LNCaP clone FGC (cell line): ENCODE measurements at places on chromosomes 5 and 9.

GRCh38 chr5:26872337-26872736, 166.0 kb downstream of the CDH9 start:
- DNase-seq, result no peak

DNA sequence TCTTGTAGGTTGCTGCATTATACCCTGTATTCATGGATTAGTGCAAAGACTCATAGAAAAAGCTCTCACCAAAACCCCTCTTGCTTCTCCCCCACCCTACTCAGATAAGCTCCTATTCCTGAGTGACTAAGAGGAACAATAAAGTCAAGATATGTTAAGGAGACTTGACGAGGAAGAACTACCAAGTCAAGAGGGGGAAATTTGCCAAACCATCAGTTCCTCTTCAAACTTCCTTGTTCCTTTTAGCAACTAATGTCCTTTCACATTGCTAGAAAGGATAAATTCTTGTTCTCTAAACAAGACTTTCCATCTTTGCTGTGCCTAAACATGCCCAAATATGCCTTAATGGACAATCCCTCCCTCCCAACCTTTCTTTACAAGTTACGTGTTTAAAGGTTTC, 27.0 kb downstream of the CNOT8 start:
- no peak for DNase-seq

GRCh38 chr5:1310118-1310517, 15.2 kb upstream of the TERT start:
- no peak for DNase-seq

- no peak for DNase-seq
Measured at GRCh38 chr5:55692106-55692417, 20.1 kb downstream of the SLC38A9 start.

DNA sequence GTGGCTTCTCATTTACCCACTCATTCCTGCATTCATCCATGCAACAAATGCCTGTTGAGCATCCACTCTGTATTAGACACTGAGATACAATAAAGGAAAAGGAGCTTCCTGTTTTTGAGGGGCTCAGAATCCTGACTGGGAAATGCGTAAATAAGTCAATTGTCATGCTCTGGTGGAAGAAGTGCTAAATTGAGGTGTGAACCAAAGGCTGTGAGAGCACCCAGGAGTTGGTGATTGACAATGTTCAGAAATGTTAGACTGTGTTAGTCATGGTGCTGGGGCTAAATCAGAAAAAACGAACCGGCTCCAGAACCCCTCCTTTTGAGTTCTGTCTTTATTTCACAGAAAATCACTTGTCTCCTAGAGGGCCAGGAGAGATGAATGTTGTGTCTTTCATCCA, 558.6 kb upstream of the SGCD start:
- no peak for DNase-seq

GRCh38 chr5:170751631-170752030, 31.9 kb upstream of the GABRP start:
- DNase-seq, result no peak

DNA sequence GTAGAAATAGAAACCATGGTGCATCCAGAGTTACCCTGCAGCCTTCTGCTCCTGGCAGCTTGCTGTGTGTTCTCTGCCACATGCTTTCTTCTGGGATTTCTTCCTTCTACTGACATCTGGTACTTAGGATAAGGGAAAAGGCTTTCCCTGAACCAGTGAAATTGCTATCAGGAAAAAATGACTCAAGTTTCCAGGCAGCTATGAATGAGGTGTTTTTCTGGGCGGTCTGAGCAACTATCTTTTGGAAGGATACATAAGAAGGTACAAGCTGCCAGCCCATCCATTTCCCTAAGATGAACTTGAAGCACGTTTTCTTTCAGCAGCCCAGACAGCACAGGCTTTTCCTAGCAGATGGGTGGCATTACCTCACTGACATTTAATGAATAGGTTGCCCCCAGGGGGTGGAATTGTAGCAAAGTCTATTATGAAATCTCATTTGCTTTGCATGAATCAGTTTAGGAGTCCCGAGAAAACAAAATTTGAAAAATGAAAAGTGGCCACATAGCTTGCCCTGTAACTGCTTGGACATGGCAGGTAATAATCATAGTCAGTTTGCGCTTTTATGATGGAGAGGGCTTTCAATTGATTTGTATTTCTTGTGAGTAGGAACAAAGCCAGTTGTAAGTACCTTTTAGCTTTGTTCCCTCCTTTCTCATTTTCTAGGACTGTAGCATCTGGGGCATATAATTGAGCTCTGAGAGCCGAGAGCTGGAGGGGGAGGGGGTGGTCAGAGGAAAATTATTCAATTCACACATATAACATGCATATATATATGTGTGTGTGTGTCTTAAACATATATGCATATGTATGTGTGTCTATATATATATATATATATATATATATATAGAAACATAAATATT, 108.5 kb downstream of the C9orf152 start:
- no peak for DNase-seq

DNA sequence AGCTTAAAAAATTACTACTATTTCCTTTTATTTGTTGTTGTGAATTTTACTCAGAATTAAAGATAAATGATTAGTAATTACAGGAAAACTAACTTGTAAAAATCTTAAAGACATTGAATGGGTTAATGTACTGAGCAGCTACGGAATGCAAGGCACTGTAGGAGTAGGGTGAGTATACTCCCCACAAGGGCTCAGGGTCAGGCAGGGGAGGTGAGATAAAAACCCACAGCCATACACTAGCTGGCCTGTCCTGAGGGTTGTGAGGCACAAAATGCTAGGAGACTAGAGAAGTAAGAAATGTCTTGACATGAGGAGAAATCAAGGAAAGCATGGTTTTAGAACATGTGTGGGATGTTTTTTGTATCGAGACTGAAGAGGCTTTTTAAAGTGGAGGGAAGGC, 13.4 kb downstream of the ZBED3 start:
- DNase-seq, result no peak

GRCh38 chr5:126995039-126995438, 35.3 kb downstream of the MARCHF3 start:
- no peak for DNase-seq

DNA sequence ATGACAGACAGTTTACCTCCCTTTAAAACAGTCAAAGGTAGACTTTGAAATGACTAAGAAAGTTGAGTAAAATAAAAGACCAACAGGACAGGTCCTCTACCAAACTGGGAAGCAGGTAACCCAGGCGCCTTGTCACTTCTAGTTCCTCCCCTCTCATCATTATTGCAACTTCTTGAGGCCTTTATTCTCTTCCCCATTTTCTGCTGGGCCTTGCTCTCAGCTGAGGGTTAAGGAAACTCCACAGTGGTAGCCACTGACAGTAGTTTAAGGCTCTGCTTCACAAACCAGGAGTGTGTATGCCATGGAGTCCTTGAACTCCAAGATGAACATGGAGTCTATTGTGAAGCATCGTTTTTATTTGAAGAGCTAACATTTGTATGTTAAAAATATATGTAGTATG, 36.9 kb upstream of the TCERG1 start:
- DNase-seq, result no peak

- DNase-seq, result no peak
Measured at GRCh38 chr5:111945535-111945934, 188.5 kb upstream of the NREP start.

DNA sequence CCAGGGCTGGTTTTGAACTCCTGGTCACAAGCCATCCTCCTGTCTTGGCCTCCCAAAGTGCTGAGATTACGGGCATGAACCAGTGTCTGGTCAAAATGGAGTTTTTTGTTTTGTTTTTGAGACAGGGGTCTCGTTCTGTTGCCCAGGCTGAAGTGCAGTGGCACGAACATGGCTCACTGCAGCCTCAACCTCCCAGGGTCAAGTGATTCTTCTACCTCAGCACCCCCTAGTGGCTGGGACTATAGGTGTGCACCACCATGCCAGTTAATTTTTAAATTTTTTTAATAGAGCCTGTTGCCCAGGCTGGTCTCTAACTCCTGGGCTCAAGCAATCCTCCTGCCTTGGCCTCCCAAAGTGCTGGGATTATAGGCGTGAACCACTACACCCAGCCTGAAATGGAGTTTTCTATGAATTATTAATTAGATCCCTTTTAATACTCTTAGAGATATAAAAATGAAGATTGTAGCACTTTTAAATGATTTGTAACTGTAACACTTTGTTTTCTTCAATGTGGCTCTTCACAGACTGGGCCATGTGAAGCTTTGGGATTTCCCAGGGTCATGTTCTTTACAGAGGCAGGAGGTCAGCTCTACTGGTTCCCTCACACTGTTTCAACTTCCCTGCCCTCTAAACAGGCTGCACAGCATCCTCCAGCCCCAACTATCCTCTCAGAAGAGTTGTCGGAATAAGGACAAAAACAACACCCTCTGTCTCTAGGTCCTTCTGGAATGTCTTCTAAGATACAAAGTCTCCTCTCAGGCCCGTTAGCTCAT, 32.7 kb upstream of the SPARC start:
- DNase-seq, result no peak

- no peak for DNase-seq
Measured at GRCh38 chr5:98774192-98775033, 950 bp downstream of the RGMB start.

DNA sequence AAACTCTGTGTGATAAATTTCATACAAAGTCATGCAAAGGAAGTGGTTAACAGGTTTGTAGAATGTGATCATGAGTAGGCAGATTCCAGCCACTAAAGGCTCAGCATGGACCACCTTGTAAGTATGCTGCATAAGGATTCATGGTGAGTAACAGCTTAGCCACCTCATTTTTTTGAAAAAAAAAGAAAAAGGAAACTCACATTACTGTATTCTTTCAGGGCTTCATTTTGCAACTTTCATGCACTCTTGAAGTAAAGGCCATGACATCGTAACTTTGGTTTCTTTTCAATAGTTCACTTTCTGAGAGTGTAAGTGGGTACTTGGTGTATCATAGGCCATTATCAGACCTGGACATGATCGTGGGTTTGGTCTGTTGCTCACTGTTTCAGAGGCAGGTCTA, 175.1 kb downstream of the PCSK1 start:
- DNase-seq, result no peak

- no peak for DNase-seq
Measured at GRCh38 chr5:77935506-77936364, 159.6 kb upstream of the TBCA start.

DNA sequence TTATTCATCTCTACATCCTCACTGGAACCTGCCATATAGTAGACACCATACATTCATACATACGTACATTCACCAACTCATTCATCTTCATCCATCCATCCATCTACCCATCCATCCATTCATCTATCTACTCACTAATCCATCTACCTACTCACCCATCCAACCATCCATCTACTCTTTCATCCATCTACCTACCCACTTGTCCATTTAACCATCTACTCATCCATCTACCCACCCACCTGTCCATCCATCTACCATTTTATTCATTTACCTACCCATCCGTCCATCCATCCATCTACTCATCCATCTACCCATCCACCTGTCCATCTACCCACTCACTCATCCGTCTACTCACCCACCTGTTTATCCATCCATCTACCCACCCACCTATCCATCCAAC, 31.9 kb upstream of the LCP2 start:
- no peak for DNase-seq

- DNase-seq, result no peak
Measured at GRCh38 chr5:96626956-96627355, 35.2 kb upstream of the CAST start.

- no peak for DNase-seq
Measured at GRCh38 chr9:14170973-14171596, 142.9 kb downstream of the NFIB start.

DNA sequence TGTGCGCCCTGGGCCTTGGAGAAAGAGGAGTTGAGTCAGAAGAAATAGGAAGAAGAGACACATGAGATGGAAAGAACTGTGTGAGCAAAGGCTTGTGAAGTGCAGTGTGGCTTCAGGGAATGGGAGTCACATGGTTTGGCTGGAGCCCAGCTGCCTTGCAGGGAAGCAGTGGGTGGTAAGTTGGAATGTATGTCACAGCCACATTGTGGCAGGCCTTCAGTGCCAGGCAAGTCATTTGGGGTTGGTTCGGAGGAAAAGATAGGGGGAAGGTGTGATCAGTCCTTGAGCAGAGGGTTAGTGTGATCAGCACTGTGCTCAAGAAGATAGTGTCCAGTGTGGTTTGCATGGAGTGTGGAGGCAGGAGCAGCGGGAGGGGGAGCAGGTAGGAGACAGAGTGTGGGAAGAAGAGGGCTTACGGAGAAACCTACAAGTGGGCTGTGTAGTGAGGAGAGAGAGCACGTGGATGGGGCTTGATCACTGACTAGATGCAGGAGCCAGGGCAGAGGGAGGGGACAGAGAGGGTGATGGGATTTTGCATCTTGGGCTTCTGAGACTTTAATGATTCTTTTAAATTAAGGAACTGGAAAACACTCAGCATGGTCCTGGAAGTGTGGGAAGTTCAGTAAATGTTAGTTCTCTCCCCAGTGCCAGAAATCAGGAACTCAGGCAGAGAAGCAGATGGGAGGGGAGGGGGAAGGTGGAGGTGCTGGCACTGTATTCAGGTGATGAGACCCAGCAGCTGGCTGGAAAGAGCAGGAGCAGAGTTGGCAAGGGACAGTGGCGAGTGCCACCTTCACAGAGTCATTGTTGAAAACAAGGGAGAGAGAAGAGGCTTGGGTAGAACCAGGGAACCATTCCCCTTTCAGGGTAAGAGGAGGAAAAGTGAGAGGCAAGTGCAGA, 46.6 kb downstream of the ARHGAP26 start:
- DNase-seq, result no peak

DNA sequence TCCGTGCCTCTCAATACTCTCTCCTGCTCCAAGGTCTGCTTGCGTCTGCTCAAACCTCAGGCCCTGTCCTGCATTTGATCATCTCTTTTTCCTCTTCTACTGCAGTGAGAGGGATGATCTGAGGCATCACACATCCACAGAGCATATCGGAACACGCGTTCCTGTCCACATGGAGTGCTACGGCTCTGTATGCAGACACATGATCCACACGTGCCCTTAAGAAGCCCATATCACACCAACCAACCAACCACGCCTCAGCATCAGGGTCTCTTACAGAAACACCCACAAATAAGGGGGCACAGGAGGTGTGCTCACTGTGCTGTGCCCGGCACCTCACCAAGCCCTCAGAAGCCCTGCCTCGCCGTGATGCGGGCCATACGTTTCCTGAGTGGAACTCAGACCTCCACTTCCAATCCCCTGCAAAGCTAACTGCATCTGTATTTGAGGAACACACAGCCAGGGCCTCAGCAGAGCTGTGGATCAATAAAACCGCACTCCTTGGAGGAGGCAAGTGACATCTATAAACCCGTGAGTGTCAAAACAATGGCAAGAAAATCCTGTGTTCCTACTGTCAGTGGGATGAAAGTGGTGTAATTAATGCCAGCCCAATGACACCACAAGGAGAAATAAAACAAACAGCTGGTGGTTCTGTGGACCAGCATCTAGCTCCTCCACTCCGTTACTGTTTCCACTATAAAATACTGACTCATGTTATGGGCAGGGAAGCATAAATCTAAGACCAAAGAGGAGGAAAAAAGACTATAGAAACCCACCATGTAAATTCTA, 40.4 kb downstream of the AK8 start:
- no peak for DNase-seq

- no peak for DNase-seq
Measured at GRCh38 chr5:56100439-56101176, 105.8 kb upstream of the IL6ST start.
